ENCODE measurements at places on chromosomes 16 and 17.

GRCh38 chr17:37848690-37849616, 75.3 kb upstream of the TBC1D3K start:
- DNase-seq, result no peak

- DNase-seq, result no peak
Measured at GRCh38 chr16:64352246-64352645, 769.6 kb downstream of the CDH11 start.

GRCh38 chr16:66801320-66802105, at the start of gene TERB1:
TERB1 (minus strand) TSS chr16:66801584; CDS start chr16:66796798, 4,786 bp downstream.
- no peak for DNase-seq

DNA sequence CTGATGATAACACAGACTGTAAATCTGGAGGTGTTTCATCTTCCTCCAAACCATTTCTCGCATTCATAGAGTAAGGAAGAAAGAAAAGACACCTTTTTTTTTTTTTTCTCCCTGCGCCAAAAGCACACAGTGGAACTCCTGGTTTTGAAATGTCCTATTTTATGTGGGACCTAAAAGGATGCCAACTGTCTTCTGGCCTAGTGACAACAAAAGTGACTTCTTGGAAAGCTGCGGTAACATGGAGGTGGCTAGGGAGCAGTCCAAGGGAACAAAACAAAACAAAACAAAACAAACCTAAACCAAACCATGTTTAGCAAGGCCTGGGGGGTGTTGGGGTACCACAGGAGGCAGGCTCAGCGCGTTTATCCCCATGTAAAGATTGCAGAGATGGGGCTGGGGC, 174.8 kb downstream of the XYLT1 start:
- DNase-seq, result peak; percentile 79

GRCh38 chr16:75260851-75261589, 9.6 kb upstream of the BCAR1 start:
- DNase-seq, result no peak

- no peak for DNase-seq
Measured at GRCh38 chr16:85412911-85413520, 200.1 kb upstream of the GSE1 start.

- DNase-seq, result no peak
Measured at GRCh38 chr16:77939968-77940367, 82.4 kb upstream of the CLEC3A start.

GRCh38 chr16:54063279-54063773, 223.3 kb downstream of the IRX3 start:
- no peak for DNase-seq

GRCh38 chr16:21727344-21727743, 63.6 kb downstream of the OTOA start:
- DNase-seq, result no peak

DNA sequence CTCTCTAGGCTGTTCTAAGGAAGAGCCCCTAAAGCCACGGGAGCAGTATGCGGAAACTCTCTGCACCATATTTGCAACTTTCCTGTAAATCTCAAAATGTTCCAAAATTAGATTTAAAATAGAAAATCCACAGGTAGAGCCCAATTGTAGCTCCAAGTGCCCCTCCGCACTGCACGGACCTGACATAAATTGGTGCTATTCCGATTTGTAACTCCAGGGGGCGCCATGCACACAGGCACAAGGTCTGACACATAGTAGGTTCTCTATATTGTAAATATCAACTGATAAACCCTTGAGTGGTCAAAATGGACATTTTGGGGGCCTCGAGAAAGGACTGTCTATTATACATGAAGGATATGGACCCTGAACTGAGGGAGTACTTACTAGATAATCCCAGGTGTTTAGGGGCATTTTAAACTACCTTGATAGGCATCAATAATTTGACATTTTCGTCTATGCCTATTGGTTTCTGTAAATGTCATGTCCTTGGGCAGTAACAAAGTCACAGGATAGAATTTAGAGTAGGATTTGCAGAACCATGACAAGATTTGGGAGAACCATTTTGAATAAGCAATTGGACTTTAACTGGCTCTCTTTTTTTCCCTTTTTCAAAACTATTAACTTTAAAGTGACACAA, 36.6 kb upstream of the TMEM132E start:
- DNase-seq, result no peak

DNA sequence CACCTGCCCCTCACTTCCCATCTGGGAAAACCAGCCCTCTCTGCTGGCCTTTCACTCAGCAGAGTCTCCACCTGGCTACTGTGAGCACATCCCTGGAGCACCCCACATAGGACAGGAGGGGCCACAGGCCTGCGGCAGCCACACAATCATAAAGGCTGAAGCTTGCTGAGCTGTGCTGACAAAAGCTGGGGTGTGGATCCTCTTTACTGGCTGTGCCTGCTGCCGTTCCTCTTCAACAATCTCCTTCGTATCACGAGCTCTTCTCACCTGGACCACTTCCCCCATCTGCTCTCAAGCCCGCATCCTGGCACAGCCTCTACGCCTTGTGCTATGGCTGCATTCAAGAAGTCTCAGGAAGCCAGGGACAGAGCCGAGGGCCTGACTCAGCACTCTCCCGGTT, 86.1 kb downstream of the ZNF778 start:
- no peak for DNase-seq

GRCh38 chr16:82992786-82993185, 366.0 kb downstream of the CDH13 start:
- DNase-seq, result no peak

DNA sequence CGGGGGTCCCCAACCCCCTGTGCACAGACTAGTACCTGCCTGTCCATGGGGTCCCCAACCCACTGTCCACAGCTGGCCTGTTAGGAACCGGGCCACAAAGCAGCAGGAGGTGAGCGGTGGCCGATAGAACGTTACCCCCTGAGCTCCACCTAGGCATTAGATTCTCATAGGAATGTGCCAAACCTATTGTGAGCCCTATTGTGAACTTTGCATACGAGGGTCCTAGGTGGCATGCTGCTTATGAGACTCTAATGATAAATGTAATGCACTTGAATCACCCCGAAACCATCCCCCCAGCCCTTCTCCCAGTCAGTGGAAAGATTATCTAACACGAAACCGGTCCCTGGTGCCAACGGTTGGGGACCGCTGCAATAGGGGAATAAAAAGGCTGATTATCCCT, 1.5 kb downstream of the REXO5 start:
- DNase-seq, result no peak

GRCh38 chr17:1125788-1126145, 54.0 kb downstream of the ABR start:
- DNase-seq, result no peak

- DNase-seq, result no peak
Measured at GRCh38 chr17:2020721-2021120, 4.4 kb downstream of the RTN4RL1 start.

- no peak for DNase-seq
Measured at GRCh38 chr16:67394155-67395104, 1.1 kb upstream of the TPPP3 start.

DNA sequence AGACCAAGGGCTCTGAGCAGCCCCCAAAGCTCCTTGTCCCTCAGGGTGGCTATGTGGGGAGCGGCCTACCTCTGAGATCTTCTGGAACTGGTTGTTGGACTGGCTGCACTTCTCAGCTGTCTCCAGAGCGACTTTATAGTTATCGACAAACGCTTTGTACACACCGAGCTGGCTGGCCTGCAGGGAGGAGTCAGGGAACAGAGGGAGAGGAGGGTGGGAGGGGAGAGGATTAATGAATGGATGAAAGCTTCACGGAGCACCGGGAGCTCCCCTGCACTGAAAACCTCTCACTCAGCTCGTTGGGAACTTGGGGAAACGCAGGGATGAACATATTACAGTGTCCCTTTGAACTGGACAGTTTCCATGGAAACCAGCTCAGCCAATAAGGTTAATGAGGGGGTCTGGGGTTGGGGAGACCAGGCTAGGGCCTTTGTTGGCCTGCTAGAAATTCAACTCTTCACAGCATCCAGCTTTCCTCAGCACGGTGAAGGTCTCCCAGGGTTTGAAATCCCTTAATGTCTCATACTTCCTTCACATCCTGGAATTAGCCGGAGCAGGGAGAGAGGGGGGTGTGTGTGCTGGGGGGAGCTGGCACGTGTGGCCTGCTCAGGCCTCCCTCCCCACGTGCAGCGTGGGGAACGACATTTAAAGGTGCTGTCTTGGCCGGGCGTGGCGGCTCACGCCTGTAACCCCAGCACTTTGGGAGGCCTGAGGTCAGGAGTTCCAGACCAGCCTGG, 86.7 kb downstream of the TIMM22 start:
- no peak for DNase-seq

DNA sequence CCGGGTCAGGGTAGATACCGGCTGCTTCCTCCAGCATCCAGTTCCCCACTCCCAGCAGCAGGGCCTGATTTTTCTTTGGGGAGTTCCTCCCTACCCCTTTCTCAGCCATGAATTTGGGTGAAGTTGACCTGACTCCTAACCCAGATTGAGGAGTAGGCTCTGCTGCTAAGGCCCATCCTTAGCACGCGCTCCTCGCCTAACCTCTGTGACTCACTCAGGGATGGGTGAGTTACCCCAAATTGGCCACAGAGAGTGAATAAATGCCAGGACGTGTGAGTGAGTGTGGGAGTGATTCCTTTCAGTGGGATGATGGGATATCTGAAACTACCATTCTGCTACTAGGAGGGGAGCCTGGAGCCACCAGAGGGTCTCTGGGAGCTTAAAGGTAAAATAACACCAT, 28.9 kb upstream of the ABCC12 start:
- no peak for DNase-seq

DNA sequence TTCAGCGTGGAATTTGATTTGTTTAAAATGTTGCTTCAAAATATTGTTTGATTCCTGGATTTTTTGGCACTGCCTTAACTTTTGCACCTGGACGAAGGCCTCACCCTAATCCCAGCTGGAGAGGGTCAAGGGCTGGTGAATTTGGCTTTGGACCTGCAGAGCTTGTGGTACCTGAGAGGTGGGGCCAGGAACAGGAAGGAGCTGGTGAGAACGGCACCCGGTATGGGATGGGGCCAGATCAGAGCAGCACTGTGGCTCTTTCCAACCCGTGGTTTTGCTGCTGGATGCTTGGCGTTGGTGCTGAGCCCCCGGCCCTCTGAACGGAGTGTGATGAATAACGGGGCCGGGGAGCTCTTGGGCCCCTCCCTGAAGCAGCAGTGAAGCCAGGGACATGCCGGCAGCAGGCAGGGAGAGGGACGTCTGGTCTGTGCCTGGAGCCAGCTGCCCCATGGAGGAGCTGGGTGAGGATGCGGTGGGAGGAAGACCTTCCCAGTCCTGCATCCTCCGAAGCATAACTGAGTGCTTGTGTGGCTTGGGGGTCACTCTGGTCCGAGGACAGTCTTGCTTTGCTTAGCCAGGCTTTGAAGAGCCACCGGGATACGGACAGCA, 275.4 kb downstream of the SEC14L1 start:
- DNase-seq, result no peak

DNA sequence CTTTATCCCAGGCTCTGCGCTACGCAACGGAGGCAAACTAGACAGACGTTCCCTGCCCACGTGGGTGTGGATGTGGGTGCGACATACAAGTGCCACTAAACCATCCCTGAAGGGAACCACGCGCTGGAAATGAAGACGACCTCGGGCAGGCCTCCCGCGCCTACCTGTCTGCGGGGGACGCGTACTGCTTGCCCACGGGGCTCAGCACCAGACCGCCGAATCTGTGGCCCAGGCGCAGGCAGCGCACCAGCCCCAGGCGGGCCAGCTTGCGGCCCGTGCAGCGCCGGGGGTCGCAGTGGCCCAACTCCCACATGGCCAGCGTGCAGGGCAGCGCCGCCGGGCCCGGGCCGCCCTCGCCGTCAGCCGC, 480 bp downstream of the TSR3 start:
- DNase-seq, result no peak

- DNase-seq, result no peak
Measured at GRCh38 chr16:56047307-56048234, 143.7 kb upstream of the GNAO1 start.

DNA sequence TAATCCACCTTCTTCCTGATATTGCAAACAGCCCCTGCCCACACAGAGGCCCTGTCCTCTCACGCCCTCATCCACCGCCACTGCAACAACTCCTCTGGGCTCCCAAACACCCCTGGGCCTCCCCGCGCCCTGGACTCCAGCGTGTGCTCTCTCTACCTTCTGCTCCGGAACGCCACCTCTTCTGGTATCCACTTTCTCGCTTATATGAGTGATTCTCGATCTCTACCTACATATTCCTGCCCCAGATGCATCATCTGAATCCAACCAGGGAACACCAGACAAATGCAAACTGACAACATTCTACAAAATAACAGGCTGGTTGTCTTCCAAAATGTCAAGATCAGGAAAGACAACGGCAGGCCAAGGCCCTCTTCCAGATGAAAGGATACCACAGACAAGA, 19.0 kb downstream of the CAMKK1 start:
- DNase-seq, result no peak

DNA sequence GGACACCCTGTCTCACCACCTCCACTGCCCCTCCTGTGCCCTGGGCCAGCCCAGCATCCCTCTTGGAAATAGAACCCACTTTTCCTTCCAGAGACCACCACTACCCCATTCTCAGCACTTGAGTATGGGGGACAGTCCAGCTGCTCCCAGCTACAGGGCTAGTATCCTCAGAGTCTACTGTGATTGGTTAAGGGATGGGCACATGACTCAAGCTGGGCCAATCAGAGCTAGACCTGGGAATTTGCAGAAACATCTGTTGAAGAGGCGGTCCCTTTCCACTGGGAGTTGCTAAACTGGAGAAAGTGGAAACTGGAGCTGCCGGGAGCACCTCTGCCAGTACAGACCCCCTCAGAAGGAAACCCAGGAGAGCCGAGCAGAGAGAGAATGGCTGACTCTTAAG, 156.6 kb downstream of the GSG1L start:
- DNase-seq, result no peak

DNA sequence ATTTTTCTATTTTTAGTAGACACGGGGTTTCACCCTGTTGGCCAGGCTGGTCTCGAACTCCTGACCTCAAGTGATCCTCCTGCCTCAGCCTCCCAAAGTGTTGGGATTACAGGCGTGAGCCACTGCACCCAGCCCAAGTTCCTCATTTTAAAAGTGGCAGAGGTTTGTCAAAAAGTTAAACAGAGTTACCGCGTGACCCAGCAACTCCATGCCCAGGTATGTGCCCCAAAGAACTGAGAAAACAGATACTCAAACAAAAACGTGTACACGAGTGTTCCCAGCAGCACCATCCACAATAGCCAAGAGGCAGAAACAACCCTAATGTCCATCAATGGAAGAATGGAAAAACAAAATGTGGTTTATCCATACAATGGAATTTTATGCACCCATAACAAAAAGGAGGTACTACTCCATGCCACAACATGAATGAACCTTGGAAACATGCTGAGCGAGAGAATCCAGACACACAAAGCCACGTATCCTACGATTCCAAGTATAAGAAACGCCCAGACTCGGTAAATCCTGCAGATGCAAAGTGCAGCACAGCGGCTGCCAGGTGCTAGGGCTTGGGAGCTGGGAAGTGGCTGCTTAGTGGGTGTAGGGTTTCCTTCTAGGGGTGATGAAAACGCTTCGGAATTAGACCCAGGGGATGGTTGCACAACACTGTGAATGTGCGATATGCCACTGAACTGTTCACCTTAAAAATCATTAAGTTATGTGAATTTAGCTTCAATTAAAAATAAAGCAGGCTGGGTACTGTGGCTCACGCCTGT, 24.8 kb downstream of the ADCY9 start:
- no peak for DNase-seq

DNA sequence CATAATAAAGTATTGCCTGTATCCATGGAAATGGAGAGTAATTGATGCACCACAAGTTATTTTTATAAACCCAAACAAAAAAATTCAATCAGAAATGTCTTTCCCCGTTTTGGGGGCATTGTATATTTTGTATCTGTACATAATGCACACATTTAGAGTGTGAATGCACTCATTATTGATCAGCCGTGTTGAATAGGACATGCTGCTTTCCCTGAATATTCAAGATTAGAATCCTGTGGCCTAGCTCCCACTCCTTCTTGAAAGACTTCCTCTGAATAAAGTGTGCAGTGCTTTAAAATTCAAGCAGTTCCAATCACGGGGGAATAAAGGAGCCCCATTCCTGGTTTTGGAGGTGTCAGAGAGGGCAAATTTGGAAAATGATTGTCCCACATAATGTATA, 103.8 kb upstream of the TOX3 start:
- DNase-seq, result no peak
